Stimulated activated CD8-positive, alpha-beta memory T cell treated with anti-CD3 and anti-CD28 coated beads, Interleukin-4, amount 100 ng/mL, for 1 hour (primary cell): ENCODE measurements at places on chromosomes 2 and 18.

DNA sequence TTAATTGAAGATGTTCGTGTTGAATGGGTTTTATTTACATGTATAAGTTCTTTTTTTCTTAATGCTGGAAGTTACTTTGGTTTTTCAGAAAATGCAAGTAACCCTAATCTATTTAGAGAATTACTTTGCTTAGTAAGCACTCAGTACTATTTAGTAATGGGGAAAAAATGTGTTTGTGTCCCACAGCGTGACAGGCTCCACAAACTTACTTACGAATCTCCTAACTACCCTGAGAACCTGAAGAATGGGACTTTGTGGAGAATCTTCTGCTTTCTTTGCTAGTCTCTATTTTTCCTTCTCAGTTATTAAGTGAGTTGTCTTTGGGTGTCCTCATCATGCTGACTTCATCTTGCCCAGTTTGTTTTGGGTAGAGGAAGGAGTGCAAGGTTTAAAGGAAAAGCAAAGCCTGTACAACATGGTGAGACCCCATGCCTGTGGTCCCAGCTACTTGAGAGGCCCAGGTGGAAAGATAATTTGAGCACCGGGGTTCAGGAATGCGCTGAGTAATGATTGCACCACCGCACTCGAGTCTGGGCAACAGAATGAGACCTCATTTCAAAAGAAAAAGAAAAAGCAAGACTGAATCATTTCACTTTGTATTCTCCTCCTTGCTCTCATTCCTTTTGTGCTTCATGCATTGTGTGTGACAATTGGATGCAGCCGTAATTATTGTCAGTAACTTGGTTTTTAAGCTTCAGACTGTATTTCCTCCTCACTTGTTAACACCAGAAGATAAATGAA, 10.2 kb downstream of the NEDD4L start:
- no peak for DNase-seq

- DNase-seq: no peak
Measured at GRCh38 chr18:2891526-2892431, 45.0 kb downstream of the EMILIN2 start.

- DNase-seq: no peak
Measured at GRCh38 chr2:53740170-53740569, 27.4 kb upstream of the CHAC2 start.

GRCh38 chr2:46679761-46680160, 200.4 kb downstream of the TMEM247 start:
- no peak for DNase-seq

GRCh38 chr2:27754138-27754588, 17.4 kb upstream of the MRPL33 start:
- peak; percentile 46 for DNase-seq

DNA sequence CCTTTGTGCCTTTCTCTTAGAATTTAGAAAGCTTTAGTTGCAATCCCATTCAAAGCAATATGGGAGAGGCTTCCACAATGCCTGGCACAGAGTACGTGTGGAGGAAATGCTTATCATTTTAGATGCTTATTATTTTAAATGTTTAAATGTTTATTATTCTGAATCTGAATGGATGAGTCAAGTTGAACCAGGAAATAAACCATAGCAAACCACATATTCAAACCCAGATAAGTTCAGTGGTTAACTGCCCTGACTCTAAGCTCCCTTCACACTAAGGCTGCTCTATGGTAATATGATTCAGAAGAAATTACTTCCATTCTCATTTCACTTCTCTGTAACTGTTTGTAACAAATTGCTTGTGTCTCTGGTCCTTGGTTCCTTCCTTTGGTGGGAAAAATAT, 5.2 kb upstream of the PPP4R1 start:
- DNase-seq: no peak

GRCh38 chr2:29293830-29294438, 178.7 kb downstream of the CLIP4 start:
- no peak for DNase-seq

GRCh38 chr2:236715491-236715961, 145.9 kb downstream of the ACKR3 start:
- no peak for DNase-seq

GRCh38 chr2:174666845-174667244, 69.2 kb upstream of the WIPF1 start:
- no peak for DNase-seq

GRCh38 chr2:159959136-159959535, 103.3 kb downstream of the PLA2R1 start:
- DNase-seq: no peak

DNA sequence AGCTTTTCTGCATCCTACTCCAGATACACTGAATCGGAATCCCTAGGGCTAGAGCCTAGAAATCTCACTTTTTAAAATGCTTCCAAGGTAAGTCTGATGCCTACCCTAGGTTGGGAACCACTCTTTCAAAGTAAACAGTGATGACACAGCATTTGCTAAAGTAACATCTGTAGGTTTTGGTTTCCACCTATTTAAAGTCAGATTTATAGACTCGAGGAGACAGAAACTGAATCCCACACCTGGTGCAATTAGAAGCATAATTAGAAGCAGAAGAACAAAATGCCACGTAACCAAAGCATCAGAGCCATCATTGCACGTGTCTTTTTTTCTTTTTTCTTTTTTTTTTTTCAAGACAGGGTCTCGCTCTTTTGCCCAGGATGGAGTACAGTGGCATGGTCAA, 40.9 kb downstream of the PDK1 start:
- no peak for DNase-seq

DNA sequence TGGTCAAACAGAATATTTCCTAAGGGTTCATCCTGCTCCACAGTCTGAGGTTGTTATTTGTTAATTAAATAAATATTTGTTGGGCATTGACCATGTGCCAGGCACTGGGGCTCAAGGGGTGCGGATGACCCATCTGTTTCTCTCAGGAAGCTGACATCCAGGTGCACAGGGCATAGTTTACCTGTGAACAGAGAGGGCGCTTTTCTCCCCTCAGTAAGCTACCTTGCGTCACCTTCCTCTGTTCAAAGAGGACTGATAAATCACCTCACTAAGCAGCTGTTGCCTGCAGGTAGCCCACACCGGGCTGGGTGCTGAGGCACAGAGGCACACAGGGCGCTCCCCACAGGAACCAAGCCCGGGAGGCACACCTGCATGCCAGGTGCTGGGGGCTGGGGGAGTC, 41.6 kb downstream of the SH3RF3 start:
- DNase-seq: no peak

GRCh38 chr2:31216734-31217133, 581 bp downstream of the CAPN14 start:
- DNase-seq: no peak

DNA sequence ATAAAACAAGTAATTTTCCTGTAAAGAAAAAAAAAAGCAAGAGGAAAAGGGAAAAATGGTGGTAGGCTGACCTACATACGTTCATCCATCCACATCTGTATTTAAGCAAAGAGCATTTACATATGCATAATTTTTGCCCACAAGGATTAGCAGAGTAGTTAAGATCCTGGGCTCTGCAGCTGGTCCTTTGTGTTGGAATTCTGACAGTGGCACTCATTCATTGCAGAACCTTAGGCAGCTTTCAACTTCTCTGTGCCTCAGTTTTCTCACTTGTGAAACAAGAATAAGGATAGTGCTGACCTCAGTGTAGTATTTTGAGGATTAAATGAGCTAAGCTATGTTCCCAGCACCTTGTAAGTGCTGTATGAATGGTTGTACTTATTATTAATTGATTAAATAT, 211.3 kb downstream of the ARL4C start:
- DNase-seq: no peak

DNA sequence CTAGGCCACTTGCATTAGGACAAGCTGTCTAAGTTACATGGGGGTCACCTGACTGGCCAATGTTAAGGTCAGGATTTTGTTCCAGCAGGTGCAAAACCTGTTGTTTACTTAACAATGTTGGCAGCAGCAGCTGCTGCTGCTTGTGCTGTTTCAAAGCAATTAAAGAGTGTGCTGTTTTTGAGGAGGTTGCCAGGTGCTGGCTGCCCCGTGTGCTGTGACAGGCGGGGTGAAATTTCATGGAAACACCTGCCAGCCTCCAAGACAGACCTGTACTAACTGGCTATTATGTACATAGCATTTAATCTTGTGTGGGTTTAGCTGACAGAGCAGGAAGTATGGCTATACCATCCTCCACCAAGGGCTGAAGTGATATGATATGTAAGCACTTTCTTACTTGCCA, 224.9 kb downstream of the ASXL3 start:
- DNase-seq: no peak

DNA sequence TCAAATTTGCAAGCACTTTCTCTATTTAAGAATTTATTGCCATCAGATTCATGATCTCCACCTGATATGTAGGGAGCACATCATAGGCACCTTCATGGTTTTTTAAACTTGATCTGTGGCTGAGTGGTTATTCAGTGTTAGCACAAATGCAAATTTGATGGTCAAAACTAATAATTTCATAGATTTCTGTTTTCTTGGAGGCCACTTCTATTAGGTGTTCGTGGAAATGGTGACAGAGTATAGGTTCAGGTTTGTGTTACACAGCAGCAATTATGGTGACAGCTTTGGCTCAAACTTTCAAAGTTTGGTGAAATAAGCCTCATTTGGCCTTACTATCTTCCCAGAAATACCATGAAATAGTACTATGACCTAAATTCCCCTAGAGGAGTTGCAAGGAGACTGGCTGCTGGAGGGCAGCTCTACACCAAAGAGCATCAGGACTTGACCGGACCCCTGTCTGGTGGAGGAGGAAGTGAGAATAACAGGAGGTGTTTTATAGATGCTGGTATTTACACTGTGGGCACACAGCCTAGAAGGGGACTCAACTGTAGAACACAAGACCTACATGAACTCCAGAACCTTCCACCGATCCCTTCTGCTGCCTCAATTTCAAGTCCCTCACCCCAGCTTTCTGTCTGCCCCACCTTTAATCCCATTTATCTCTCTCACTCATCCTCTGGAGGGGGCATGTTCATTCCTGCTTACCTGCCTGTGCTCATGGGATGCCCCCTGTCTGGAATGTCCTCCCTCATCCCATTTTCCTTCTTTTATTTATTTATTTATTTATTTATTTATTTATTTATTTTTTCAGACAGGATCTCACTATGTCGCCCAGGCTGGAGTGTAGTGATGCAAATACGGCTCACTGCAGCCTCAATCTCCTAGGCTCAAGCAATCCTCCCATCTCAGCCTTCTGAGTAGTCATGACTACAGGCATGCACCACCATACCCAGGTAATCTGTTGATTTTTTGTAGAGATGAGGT, 132.9 kb upstream of the SIX2 start:
- no peak for DNase-seq

DNA sequence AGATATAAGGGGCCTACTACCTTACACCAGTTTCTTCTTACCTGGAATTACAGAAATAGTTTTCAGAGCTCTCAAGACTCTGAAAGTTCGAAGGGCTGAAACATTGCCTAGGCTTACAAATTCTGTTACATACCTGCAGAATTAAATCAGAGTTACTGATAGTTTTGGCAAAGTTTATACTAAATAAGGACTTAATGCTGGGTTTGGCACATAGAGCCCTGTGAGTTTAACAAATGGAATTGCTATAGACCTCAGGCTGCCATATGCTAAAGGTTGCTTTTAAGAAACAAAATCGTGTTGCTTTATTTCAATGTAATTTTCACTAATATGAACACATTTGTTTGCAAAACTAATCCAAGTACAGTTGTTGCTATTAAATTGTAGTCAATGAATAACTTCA, 40.1 kb downstream of the SCN3A start:
- DNase-seq: no peak

DNA sequence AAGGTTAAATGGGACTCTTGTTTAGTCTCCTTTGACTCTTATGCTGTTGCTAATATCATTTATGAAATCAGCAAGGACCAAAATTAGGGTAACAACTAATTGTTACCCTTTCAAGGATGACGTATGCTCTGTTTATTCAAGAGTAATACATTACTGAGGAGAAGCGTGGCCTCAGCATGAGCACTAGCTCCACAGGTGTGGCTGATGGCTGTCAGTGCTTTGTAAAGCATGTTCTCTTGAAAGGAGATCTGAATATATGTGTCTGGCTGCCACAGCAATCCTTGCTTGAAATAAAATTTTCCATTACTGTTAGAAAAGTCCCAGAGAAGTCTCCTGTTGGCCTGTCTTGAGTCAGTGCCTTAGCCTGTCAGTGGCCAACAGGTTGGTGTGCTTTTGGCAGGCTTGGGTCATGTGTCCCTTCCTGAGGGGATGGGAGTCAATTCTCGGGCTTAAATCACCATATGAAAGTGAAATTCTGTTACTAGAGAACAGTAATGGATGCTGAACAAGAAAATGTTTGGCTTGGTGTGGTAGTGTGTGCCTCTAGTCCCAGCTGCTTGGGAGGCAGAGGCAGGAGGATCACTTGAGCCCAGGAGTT, 32.7 kb downstream of the ABI2 start:
- DNase-seq: no peak

DNA sequence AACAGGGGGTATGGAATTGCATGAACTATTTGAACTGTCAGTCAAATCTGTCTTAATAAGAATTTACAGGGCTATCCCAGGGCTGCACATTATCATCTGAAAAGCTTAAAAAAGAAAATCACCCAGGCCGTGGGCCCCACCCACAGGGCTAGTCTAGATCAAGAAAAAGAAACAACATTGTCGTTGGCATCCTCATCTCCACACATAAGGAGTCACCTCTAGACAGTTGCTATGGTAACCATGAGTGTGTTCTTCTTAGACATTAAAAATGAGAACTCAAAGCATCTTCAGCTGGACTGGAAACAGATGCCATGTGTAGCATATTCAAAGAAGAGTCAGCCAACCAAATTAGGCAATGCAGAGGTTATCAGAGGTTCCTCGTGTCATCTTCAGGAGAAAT, 72.3 kb upstream of the CPO start:
- no peak for DNase-seq

DNA sequence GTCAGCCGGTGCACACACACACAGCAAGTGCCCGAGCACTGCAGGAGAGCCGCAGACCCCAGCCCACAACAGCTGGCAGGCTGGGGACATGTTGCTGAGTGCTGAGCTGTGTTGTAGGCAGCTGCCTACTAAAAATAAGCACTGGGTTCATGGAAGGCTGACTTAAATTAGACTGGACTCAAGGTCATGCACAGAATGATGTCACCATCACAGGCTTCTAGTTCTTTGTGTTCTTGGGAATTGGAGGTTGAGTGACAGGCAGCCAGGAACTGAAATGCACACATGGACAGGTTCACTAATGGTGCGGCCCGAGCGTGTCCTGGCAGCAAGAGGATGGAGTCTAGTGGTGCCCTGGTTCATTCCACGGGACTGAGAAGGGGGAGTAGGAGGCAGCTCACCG, 71.3 kb downstream of the VWA3B start:
- DNase-seq: no peak

DNA sequence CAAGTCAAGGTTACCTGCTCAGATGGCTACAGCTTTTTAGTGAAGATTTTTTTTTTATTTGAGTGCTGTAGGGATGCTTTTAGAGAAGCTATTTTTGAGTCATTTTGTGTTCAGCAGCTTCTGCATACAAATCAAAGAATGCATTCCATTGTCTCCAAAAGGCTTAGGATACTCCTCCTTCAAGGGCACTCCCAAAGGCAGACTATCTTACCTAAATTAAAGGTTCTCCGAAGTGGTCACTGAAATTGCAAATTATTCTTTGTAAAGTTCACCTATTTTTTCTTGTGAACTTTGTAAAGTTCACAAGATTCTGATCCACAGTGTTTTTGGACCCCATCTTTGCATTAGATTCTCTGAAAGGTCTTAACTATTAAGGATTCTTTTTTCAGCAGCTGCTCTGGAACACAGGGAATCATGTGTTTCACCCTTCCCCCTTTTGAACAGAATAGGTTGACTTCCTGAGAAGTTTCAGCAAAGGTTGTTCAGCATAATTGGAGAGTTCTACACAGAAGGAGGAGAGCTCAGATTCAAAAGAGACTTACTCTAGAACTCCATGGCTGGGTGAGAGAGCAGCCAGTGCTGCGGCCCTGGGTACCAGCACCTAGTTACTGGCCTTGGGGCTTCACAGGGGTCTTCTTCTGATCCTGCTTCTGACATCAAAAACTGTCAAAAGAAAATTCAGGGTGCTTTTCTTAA, 14.5 kb downstream of the CLIP4 start:
- DNase-seq: no peak
